ENCODE measurements at places on chromosomes 4 and X.

DNA sequence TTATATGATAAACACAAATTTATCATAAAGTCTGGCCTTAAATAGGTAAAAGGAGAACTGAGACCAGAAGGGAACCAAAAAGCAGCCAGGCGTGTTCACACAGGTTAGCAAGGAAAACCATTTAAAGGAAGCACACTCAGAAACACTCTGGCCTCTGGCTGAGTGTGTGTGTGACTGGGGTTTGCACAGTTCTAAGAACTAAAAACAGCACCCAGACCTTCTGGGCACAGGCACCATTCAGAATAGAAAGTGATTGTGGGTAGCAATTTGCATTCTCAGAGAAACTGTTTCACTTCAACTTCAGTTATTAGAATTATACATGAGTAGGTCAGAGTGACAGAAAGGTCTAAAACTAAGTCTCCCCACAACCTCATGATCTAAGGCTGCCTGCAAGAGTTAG lies 10.0 kb downstream of the GPR82 start:
- DNase-seq, result no peak

GRCh38 chr4:151484396-151485102 lies 75.6 kb downstream of the FHIP1A start:
- peak; percentile 68 for DNase-seq

GRCh38 chr4:88672987-88673386 lies 24.6 kb downstream of the NAP1L5 start:
- DNase-seq, result no peak

GRCh38 chr4:150681063-150681462 lies 99.1 kb downstream of the MAB21L2 start:
- no peak for DNase-seq

GRCh38 chr4:78482281-78482680 lies 69.3 kb upstream of the ANXA3 start:
- no peak for DNase-seq

Data from hepatic stellate cell (primary cell).